Thyroid gland (tissue), 4 donors: ENCODE measurements at places on chromosomes 2 and 18. TPM values are rescaled to one million over a fixed set of nuclear protein-coding genes. Genes with fewer than 3 reads are reported as not detected.

The MBD1 gene
- 98.8 TPM for total RNA-seq

The PLCD4 gene
- total RNA-seq: 0.89 TPM

The TMEM169 gene
- total RNA-seq: 3.1 TPM

DNA sequence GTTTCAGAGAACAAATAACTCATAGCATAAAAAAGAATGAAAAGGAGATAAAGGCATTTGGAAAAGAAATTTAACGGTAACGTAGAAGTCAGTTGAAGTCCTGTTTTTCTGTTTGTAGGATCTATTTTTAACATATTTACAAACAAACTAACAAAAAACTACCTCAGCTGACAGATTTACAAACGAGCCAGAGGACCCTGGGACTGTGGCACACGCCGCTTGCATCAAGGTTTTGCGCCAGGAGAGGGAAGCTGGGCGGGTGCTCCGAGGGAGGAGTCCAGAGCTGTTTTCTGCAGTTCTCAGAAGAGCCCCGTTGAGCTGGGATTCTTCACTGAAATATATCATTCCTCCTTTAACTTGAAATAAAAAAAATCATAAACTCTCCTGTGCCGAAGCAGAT lies 13.6 kb upstream of the TMEM18 start:
- H3K27me3 ChIP-seq: no peaks in the 10 kb centered on the region
- no peak overlapping the region for H3K27ac ChIP-seq
- peaks cover 4% of the 10 kb centered on the region for H3K4me1 ChIP-seq
- no peaks in the 10 kb centered on the region for H3K36me3 ChIP-seq
- H3K4me3 ChIP-seq: no peak overlapping the region

DNA sequence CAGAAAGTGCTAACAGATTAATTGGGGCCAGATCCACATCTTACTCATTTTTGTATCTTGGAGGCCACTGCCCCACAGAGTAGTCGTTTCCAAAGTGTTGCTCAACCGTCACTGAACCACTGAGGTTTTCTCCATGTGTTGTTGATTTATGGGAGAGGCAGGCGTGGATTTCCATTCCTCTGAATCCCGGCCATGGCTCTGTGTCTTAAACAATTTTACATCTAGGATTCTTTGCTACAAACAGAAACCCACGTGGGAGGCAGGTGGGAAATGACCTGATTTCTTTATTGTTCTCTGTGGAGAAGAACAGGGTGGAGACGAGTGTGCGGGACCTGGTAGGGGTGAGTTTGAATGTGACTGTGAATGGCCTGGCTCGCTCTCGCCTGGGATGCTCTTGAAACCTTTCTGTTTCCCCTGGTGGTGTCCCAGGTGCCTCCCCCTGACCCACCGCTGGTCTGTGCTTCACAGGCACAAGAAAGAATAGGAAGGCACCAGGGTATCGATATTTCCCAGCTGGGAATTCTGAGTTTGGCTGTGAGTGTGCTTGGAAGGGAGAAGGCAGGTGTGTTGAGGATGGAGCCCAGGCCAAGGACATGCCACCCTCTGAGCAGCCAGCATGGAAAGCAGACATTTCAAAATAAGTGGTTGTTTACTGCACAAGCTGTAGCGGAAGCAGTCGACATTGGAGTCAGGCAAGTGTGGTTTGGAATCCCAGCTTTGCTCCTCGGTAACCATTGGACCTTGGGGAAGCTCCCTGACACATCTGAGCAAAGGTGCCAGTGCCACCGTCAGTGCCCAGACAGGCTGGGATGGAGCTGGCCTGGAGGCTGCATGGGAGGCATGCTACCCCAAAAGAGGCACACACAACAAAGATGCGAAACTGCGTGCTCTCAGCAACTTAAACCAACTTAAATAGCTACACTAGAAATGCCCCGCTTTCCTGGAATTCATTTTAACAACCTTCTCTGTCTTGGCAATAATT lies 50.0 kb downstream of the LPIN1 start:
- H3K27me3 ChIP-seq: no peaks in the 10 kb centered on the region
- H3K27ac ChIP-seq: no peak overlapping the region
- no peak for DNase-seq
- H3K36me3 ChIP-seq: peaks cover 51% of the 10 kb centered on the region
- H3K4me3 ChIP-seq: no peak overlapping the region

The ROCK1 gene
- 65.6 TPM for total RNA-seq

DNA sequence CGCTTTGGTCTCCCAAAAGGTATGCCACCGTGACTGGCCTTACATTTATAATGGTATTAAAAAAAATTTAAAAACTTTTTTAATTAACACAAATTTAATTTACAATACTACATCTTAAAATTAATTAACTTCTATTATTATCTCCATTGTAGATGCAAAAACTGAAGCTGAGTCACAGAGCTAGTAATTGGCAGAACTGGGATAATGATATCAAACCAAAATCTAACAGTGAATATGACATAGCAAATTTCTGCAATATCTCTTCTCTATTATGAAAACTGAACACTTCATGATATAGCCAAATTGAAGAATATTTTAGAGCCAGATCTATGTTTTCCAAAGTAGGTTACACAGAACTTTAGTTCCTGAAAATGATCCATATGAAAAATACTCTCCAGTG lies 66.4 kb upstream of the CHAC2 start:
- peaks cover 10% of the 10 kb centered on the region for H3K4me1 ChIP-seq
- H3K27ac ChIP-seq: no peak overlapping the region
- H3K36me3 ChIP-seq: no peaks in the 10 kb centered on the region
